Pulmonary artery endothelial cell (primary cell): ENCODE measurements at places on chromosomes 7 and 10. TPM values are rescaled to one million over a fixed set of nuclear protein-coding genes. Genes with fewer than 3 reads are reported as not detected.

The MYPN gene
- total RNA-seq, result under 0.01 and 0.14 TPM in 2 replicates

The ASB15 gene
- total RNA-seq, result not detected in 2 replicates

The ADAM8 gene
- 0.33 and 0.46 TPM in 2 replicates for total RNA-seq

The PNLIPRP3 gene
- not detected in 2 replicates for total RNA-seq

The TMEM130 gene
- not detected in 2 replicates for total RNA-seq

The C10orf105 gene
- total RNA-seq, result not detected in 2 replicates

The FAM25G gene
- total RNA-seq, result not detected in 2 replicates

The MUC12 gene
- total RNA-seq, result under 0.01 TPM in 1 of 2 replicates, not detected in the other

The KLF14 gene
- not detected in 2 replicates for total RNA-seq

The NPTX2 gene
- 0.26 and 0.74 TPM in 2 replicates for total RNA-seq
